ENCODE measurements at places on chromosomes 11 and 22. TPM values are rescaled to one million over a fixed set of nuclear protein-coding genes. Genes with fewer than 3 reads are reported as not detected.
A peak's percentile ranks its signal among the peaks of the same experiment; 100 is the strongest.

The VWCE gene
- 13.8 TPM for total RNA-seq

The CD44 gene
- total RNA-seq, result 10.3 TPM

DNA sequence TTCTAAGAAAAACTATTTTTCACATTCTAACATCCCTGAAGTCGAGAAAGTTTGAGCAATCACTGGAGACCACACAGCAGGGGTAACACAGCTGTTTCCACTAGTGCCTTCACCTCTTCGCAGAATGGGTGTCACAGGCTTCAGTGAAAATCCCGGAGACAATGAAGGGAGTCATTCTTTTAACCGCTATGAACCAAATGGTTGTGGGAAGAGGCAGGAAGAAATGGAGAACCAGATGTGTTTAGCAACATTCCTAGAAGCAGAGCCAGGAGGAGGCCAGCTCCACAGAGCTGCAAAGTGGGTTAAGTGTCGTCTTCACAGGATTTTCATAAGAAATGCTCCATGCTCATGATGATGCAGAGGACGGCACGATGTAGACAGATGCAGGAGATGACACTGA lies 221.1 kb downstream of the LARGE1 start:
- no peak for DNase-seq

DNA sequence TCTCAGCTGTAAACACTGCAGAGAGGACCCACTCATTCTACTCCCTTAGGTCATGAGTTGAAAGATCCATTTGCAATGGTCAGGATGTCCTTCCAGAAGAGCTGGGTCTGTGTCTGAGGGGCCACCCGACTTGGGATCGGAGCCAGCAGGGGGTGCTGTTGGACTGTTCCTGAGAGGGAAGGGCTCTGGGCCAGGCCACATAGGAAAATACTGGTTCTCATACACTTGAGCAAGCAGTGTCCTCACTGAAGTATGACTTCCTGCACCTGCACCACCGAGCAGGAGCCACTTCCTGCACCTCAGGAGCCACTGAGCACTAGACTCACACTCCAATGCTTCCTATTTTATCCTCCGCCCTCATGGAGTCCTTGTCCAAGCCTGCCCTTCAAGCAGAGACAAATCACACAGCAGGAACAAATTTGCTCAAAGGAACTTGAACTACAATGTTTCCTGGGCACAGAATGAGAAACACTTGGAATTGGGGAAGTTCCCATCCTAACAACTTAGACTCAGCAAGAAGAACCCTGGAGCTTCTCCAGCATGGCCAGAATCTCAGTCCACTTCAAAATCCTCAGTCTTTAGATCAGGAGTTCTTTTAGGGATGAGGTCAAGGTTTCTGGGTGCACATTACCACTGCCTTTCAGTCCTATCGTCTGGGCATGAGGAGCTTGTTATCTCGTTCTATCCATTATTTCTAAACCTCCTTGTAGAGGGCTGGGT lies 36.6 kb upstream of the VPREB1 start:
- DNase-seq, result peak; percentile 86

- DNase-seq, result no peak
Observed at GRCh38 chr11:104907521-104908185, 9.4 kb upstream of the CASP12 start.

- DNase-seq, result peak; percentile 87
Observed at GRCh38 chr22:46798366-46799350, 36.2 kb downstream of the TBC1D22A start.

Measured in WTC11 (cell line).